GM13977 (cell line): ENCODE measurements at places on chromosomes 11 and 22.

- no peak for DNase-seq
Measured at GRCh38 chr11:93025558-93026255, 56.3 kb downstream of the MTNR1B start.

GRCh38 chr11:2442589-2442988 is 1.7 kb downstream of the TRPM5 start:
- DNase-seq: no peak

- no peak for DNase-seq
Measured at GRCh38 chr22:37803195-37803638, 4.5 kb upstream of the GCAT start.

- no peak for DNase-seq
Measured at GRCh38 chr11:92916299-92916698, 53.2 kb upstream of the MTNR1B start.

GRCh38 chr11:36053281-36053680 is 109.4 kb downstream of the LDLRAD3 start:
- no peak for DNase-seq

- no peak for DNase-seq
Measured at GRCh38 chr11:35180317-35181233, 41.6 kb downstream of the CD44 start.

DNA sequence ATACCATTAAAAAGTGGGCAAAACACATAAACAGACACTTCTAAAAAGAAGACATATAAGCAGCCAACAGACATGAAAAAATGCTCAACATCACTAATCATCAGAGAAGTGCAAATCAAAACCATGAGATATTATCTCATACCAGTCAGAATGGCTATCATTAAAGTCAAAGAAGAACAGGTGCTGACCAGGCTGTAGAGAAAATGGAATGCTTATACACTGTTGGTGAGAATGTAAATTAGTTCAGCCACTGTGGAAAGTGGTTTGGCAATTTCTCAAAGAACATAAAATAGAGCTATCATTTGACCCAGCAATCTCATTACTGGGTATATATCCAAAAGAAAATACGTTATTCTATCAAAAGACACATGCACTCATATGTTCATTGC is 13.5 kb downstream of the OR2AT4 start:
- no peak for DNase-seq

GRCh38 chr11:75386942-75387630 is 12.2 kb upstream of the RPS3 start:
- no peak for DNase-seq
